ENCODE measurements at places on chromosomes 12 and 14. TPM values are rescaled to one million over a fixed set of nuclear protein-coding genes. Genes with fewer than 3 reads are reported as not detected.

PMEL gene
- 1.1 TPM for total RNA-seq

PPP4R4 gene
- 0.58 TPM for total RNA-seq

TEX52 gene
- not detected for total RNA-seq

SLCO1B1 gene
- not detected for total RNA-seq

FAM181A gene
- total RNA-seq, result not detected

RAB2B gene
- total RNA-seq, result 29.1 TPM

IL31 gene
- not detected for total RNA-seq

CMTM5 gene
- not detected for total RNA-seq

ACSM4 gene
- total RNA-seq, result not detected

C1QL4 gene
- not detected for total RNA-seq

DDX11 gene
- 21.0 TPM for total RNA-seq

PRB4 gene
- total RNA-seq, result not detected

TAS2R19 gene
- total RNA-seq, result 6.9 TPM

JPH4 gene
- not detected for total RNA-seq

LMNTD1 gene
- total RNA-seq, result 0.82 TPM

SLC39A2 gene
- not detected for total RNA-seq

LHX5 gene
- not detected for total RNA-seq

PROX2 gene
- total RNA-seq, result not detected

CCDC196 gene
- total RNA-seq, result not detected

TPH2 gene
- not detected for total RNA-seq

PLEKHH1 gene
- 1.8 TPM for total RNA-seq

GALNT9 gene
- total RNA-seq, result not detected

MYO1H gene
- total RNA-seq, result not detected
